ENCODE measurements at places on chromosomes 2 and 18.

- DNase-seq = no peak
Measured at GRCh38 chr18:64695851-64696553, 547.1 kb upstream of the LINC00305 start.

- no peak for DNase-seq
Measured at GRCh38 chr2:217717646-217718045, 285.1 kb downstream of the TNS1 start.

GRCh38 chr18:3449512-3450011, 410 bp upstream of the TGIF1 start:
- no peak for DNase-seq

GRCh38 chr2:23445450-23445868, 60.5 kb downstream of the KLHL29 start:
- DNase-seq = no peak

- no peak for DNase-seq
Measured at GRCh38 chr2:223008162-223008561, 43.8 kb upstream of the KCNE4 start.

GRCh38 chr18:500632-501405, at the start of gene COLEC12:
Gene COLEC12 (minus strand): TSS chr18:500701. CDS start chr18:500514, 187 bp downstream.
- DNase-seq = peak; percentile 58

Data from H1 (cell line).